Lower lobe of right lung (tissue), 2 donors: ENCODE measurements at places on chromosomes 16 and 17.

DNA sequence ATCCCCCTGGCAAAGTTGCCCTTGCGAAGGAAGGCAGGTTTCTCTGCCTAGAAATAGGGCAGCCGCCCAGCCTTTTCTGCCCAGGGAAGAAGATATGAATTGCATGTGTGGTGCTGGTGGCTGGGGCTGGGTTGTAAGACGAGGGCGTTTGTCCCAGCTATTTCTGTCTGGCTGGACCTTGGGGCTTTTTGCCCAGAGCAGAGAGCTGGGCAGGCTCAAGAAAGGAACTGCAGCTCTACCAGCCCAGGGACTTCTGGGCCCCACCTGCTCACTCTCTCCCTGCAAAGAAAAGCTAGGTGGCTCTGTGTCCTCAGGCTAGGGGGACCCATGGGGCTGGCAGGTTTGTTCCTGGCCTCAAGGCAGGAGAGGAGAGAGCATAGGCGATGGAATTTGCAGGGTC is 586 bp downstream of the CACNG1 start:
- DNase-seq, result no peak

DNA sequence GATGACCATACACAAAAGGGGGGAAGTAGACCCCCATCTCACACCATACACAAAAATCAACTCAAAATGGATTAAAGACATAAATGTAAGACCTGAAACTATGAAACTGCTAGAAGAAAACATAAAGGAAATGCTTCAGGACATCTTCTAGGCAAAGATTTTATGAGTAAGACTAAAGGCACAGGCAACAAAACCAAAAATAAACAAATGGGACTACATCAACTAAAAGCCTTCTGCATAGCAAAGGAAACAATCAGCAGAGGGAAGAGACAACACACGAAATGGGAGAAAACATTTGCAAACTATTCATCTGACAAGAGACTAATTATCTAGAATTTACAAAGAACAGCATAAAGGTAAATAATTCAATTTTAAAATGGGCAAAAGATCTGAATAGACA is 152.1 kb downstream of the AXIN2 start:
- DNase-seq, result no peak

DNA sequence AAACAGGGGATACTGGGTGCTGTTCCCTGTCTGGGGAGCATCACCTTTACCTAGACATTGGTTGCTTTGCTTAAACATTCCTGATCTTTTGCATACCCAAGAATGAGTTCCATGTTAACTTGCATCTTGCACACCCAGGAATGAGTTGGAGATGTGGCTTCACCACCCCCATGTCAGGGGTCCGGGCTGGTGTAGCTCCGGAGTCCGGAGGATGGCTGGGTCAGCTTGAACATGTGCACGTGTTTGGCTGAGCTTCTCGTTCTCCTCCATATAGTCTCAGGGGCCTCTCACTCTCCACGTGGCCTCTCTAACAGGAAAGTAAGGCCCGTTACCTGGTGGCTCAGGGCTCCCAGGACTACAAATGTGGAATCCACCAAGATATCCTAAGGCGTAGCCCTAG is 18.2 kb upstream of the AMZ2 start:
- DNase-seq, result no peak

- peak; percentile 1 for DNase-seq
These were observed 5.9 kb upstream of the NAGS start for GRCh38 chr17:43998552-43998951.

GRCh38 chr17:6455321-6455705 is 11.1 kb downstream of the PIMREG start:
- DNase-seq, result peak; percentile 51

DNA sequence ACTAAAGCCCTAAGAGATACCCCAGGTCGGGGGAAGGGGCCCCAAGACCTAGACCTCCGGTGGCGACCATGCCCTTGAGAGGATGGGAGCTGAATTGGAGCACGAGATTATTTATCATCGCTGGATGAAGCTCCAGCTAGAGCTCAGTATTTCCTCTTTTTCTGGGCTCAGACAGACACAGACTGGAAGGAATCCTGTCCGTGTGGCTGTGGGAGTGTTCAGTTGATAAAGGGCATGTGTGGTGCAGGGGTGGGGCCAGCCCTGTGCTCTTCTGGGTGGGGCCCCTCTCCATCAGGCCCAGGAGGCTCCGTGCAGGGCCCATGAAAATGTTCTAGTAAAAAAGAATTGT is 6.3 kb upstream of the CBX4 start:
- no peak for DNase-seq

GRCh38 chr17:49015179-49015923 is 18.2 kb downstream of the IGF2BP1 start:
- DNase-seq, result no peak

GRCh38 chr17:45990886-45991285 is 8.2 kb upstream of the STH start:
- no peak for DNase-seq
